ENCODE measurements at places on chromosomes 3 and 15.

GRCh38 chr15:67307156-67307555 is 52.6 kb downstream of the IQCH start:
- DNase-seq = no peak

DNA sequence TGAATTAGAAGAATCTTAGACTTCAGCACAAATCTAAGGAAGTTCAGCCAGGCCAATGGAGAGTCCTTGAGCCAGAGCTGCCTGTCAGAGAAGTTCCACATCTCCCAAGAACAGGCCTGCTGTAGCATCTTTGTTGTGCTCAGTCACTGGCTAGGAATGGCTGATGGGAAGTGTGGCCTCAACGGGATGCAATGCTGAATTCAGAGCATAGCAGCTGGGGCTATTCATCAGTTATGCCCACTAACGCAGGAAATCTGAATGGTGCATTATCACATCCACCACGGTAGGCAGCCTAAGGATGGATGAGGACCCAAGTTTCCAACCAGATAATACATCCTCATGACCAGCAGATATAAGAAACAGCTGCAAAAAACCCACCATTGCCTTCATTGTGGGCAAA is 3.2 kb upstream of the EIF1B start:
- no peak for DNase-seq

DNA sequence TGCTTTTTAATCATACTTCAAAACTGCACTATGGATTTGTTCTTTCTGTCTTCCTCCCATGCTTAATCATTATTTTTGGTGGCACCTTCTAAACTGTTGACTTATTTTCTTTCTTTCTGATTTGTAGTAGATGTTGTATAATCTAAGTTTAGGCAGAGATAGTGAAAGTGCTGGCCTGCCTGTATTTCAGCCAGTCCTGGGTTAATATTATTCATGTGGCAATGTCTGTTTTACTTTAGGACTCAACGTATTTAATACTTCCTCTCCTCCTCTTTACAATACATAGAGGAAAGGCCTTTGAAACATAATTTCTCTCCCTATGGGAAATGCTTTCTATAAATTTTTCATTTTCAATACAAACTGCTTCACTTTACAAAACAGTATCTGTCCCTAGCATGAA is 327.7 kb upstream of the TPRG1 start:
- no peak for DNase-seq

DNA sequence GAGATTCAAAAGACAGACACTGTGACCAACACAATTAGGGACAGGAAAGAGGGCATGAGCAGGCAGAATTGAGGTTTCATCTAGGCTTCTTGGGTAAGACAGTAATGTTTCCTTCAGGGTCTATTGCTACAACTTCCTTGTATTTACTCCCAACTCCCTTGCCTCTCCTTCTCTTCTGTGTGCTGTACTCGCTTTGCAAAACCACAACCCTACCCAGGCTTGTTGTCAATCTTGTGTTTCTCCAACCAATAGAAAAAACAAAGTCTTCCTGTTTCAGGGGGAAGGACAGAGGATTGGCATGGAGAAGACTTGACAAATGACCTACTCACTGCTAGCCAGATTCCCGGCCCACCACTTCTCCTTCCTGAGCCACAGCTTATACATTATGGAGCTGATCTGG is 36.3 kb upstream of the MASP1 start:
- no peak for DNase-seq

DNA sequence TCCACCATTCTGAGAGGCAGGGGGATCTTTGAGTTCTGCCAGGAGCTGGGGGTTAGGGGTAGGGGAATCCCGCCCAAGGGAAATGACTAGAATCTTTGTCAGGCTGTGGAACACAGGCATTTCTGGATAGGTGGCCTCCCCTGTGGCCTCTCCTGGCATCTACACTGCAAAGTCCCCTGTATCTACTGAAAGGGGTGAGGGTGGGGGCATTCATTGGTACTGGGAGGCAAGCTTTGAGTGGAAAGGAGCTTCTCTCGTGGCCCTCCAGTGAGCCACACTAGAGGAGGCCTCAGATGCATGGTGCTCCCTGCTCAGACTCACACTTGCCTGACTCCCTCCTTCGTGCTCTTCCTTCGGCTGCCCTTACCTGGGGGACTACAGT is 59.9 kb downstream of the CCNL1 start:
- no peak for DNase-seq
